CD4-positive, alpha-beta T cell treated with Interleukin-17A for 1 hour (primary cell): ENCODE measurements at places on chromosomes 11 and 22.

DNA sequence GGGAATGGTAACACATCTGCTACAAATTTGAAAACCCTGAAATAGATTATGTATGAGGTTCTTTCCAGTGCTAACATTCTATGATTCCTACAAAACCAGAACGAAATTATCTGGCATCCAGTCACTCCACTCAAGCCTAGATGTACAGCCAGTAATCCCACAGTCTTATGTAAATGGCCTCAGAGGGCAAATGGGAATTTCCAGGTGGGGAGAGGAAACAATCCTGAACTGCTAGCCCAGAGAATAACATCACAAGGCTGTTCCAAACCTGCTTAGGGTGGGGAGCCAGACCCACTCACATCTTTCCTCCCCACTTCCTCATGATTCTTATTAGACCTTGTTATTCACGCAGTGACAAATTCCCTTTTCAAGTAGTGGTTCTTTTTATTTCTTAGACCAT lies 3.5 kb downstream of the FIBIN start:
- no peak for DNase-seq

GRCh38 chr11:35313066-35313759 lies 106.1 kb downstream of the SLC1A2 start:
- no peak for DNase-seq

- DNase-seq = no peak
Observed at GRCh38 chr11:92623055-92623454, 346.4 kb upstream of the MTNR1B start.

GRCh38 chr11:125062218-125062930 lies 731 bp upstream of the SLC37A2 start:
- DNase-seq = peak; percentile 7

- DNase-seq = no peak
Observed at GRCh38 chr11:7546324-7546791, 32.6 kb downstream of the PPFIBP2 start.

- DNase-seq = peak; percentile 9
Observed at GRCh38 chr11:111177037-111177871, 68.3 kb upstream of the POU2AF2 start.

- DNase-seq = no peak
Observed at GRCh38 chr11:788953-789940, 643 bp downstream of the CEND1 start.

- DNase-seq = no peak
Observed at GRCh38 chr22:43880541-43880991, 11.2 kb downstream of the PNPLA5 start.

DNA sequence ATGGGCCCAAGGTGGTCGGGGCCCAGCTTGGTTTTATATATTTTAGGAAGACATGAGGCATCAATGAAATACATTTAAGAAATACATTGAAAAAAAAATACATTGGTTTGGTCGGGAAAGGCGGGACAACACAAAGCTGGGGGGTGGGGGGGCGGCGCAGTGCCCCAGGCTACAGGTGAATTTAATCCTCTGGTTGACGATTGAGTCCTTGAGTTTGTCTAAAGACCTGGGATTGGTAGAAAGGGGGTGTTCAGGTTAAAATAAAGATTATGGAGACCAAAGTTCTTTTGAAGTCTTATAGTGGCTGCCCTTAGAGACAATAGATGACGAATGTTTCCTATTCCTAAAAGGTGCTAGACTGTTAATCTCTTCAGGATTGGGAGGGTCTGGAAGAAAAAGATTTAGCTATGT lies 3.1 kb downstream of the IFITM1 start:
- DNase-seq = peak; percentile 58

- no peak for DNase-seq
Observed at GRCh38 chr11:126833065-126833464, 167.5 kb downstream of the KIRREL3 start.

DNA sequence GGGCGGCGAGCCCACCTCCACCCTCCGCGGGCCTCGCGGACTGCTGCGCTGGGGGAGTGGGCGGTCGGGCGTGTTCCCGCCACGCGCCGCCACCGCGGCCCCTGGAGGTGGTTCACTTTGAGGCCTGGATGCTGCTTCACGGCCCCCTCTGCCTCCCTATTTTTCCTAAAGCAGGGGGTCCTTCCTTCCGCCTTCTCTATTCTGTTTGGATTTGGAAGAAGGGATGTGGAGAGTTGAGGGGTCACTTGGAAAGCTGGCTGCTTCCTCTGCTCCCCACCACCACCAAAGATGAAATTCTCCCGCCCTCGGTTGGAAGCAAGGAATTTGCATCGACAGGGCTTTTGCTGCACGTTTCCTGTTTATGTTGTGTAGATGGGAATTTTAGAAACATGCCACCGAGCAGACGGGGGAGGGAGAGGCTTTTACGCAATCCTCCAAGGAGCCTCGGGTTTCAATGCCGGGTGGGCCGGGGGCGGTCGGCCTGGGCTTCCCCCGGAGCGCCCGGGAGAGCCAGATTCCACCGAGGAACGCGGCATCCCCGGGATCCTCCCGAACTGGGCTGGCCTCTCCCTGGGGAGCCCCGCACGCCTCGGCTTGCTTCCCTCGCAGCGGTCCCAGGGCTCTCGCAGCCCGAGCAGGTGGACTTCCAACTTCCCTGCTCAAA lies 403 bp upstream of the SBF2 start:
- DNase-seq = no peak

GRCh38 chr11:80916173-80916798 lies 1475.5 kb upstream of the TENM4 start:
- no peak for DNase-seq

- DNase-seq = no peak
Observed at GRCh38 chr11:26065944-26066343, 266.0 kb upstream of the ANO3 start.

- DNase-seq = no peak
Observed at GRCh38 chr11:19307498-19307897, 66.8 kb upstream of the E2F8 start.

DNA sequence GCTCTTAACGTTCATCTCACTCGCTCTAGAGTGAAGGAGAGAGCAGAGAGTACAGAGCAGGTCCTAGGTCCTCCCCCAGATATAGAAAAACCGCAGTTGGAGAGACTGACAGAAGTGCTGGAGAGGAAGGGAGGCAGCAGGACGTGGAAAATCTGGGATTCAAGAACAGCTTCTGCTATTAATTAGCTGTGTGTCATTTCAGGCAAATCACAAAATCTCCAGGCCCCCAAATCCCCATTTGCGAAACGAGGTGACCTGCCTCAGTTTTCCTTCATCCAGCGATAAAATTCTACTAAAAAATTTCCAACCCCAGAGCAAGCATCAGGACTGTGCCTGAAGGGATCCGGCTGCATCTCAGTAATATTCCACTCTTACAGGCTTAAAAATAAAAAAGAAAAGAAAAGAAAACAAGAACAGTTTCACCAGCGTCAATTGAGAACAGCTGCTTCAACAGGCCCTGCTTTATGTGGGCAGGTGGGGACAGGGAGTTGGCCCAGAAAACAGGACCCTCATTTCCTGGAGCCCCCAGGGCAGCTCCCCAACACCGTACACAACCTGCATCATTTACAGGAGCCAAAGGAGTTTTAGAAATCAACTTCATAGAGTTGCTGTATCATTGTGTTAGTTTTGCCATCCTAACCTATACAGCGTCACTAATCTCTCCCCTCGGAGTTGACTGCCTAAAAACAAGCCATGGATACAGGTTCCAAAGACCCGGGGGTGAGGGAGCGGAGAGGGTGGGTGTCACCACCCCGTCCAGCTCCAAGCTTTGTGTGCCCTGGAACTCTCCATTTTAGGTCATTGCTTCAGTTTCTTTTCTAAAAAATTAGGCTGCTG lies 2.3 kb upstream of the MALAT1 start:
- no peak for DNase-seq

DNA sequence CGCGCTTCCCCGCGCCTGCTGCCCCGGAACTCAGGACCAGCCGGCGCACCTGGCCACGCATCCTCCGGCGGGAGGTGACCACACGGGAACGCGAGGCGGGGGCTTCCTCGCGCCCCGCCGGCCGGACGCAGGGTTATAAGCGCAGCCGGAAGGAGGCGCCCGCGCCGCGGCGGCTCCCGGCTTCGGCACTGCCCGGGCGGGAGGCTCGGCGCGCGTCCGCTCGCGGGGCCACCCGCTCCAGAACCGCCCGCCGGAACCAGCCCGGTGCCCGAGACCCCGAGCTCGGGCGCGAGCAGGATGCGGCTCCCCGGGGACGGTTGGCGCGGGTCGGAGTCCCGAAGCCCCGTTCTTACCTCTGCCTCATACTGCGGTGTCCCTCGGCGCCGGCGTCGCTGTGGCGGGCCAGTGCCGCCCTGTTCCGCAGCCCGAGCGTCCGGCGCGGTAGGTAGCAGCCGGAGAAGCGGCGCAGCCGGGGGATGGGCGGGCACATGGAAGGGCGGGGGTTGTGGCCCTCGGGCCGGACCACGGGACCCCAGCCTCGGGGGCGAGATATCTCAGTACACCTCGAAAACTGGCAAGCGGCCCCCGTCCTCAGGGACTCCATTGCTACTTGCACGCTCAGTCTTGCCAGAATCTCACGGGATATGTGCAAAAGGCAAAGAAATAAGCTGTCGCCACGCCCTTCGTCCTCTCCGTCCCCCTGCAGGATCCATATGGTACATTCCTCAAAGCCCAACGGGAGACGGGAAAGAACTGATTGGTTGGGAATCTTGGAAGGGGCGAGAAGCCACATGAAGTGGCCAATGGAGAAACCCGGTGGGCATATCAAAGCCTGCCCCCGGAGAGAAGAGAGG lies 23.1 kb downstream of the MICAL3 start:
- peak; percentile 85 for DNase-seq

- no peak for DNase-seq
Observed at GRCh38 chr11:111193924-111194490, 51.5 kb upstream of the POU2AF2 start.

GRCh38 chr11:1480555-1481482 lies 5.8 kb downstream of the MOB2 start:
- no peak for DNase-seq

GRCh38 chr22:43013355-43014315 lies 1.3 kb downstream of the PACSIN2 start:
- DNase-seq = peak; percentile 23

GRCh38 chr22:41517172-41518047 lies 26.9 kb downstream of the POLR3H start:
- DNase-seq = peak; percentile 41

DNA sequence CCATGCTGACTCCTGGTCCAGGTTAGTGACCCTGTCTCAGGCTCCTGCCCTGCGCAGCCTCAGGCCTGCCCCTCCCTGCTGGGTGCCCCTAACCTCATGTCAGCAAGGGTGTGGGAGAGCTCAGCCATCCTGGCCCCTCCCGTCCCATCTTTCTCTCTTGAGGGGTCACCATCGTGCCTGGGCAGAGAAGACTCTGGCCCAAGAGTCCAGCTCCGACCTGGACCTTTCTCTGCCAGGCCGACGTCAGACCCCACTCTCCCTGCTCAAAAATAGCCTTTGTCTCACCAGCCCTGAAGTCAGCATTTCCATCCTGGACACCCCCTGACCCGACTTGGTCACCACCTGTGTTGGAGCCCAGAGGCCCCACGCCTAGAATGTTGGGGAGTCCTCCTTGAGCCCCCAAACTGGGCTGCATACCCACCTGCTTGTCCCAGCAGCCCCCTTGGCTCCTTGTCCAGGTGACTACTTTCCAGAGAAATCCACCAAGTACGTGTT lies 4.9 kb downstream of the SCGB1C1 start:
- no peak for DNase-seq

DNA sequence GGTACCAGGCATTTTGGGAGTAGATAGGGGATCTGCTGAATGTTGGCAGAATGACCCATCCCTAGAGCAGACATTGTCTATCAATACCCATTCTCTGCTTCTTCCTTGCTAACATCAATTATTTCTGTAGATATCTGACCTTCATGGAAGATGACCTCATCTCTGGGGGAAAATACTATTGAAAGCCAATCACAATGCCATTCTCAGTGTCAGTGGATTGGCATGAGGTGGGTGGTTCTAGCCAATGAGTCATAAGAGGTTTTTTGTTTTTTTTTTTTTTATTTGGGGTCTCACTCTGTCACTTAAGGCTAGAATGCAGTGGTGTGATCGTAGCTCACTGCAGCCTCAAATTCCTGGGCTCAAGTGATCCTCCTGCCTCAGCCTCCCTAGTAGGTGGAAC lies 42.5 kb downstream of the SNX19 start:
- DNase-seq = no peak

DNA sequence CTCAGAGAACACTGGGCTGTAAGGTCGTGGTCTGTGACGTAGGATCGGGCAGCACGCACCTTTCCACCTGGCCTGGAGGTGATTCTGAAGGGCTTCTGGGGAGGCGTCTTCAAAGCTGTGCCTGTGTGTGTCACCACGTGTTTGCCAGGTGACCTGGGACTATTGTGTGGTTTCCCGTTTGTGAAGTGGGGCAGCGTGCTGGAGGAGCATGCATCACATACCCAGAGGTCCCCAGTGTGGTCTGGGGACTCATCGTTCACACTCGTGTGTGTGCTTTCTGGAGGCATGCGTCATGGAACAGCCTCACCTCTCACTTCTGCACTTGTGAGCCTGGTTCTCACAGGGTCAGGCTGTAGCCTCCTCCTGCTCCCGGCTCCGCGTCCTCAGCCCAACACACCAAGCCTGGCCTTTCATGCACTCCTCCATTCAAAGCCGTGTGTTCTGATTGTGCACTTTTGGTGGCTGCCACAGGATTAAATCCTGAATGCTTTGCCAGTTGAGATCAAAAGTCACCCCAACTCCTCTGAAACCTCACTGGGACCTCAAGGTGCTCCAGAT lies 106.3 kb downstream of the KCNQ1OT1 start:
- no peak for DNase-seq

GRCh38 chr11:75814363-75814676 lies 690 bp upstream of the UVRAG start:
- no peak for DNase-seq

- DNase-seq = peak; percentile 8
Observed at GRCh38 chr11:120929664-120930154, 94.2 kb upstream of the TBCEL start.
